ENCODE measurements at places on chromosomes 2 and 18.

- DNase-seq = no peak
These were observed 373.3 kb downstream of the IRS1 start for GRCh38 chr2:226426292-226426736.

GRCh38 chr2:238108423-238109183, 8.5 kb downstream of the ESPNL start:
- DNase-seq = no peak

DNA sequence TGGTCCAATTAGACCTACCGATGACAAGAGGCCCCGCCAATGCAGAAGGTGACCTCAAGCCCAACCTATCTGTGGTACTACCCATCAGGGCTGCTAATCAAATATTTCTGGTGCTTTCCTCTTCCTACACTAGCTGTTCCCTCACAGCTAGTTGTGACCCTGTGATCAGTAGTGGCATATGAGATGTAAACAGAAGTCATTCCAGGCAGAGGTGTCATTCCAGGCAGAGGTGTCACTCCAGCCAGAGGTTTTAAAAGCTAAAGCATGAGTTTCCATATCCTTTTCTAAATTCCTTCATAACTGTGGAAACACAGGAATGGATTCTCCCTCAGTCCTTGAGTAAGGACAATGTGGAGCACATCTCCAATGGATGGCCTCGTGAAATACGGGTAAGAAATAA, 110.9 kb upstream of the DNAJC10 start:
- no peak for DNase-seq

- DNase-seq = no peak
These were observed 60.2 kb downstream of the CDCA7 start for GRCh38 chr2:173414823-173415322.

DNA sequence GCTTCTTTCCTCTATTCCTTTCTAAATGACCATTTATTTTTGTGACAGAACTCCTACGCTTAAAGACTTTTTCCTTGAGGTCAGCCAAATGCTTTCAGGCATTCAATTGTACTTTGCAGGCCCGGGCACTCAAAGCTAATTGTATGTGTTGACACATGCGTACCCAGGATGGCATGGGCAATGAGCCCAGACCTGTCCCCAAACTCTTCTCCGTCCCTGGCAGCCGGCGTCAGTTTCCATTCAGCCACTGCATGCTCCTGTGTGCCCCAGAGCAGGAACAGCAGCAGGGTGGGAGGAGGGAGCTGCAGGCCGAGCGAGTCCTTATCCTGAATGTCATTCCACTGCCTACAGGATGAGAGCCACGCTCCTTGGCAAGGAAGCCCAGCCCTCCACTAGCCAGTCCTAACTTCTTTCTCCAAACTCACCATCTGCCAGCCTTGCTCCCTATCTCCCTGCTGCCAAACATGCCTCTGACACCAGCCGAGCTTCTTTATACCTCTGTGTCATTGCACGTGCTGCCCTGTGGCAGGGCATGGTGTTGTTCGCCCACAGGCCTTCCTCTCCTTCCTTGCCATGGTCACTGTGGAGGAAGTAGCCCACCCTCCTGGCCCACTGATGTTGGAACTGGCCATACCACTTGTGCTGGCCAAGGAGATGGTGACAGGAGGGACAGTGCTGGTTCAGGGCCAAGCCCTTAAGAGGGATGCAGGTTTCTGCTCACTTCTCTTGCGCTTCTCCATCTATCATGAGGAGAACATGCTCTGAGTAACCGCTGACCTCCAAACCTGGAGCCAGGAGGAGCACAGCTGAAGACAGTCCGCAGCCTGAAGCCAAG, 116.9 kb upstream of the FHL2 start:
- DNase-seq = no peak

DNA sequence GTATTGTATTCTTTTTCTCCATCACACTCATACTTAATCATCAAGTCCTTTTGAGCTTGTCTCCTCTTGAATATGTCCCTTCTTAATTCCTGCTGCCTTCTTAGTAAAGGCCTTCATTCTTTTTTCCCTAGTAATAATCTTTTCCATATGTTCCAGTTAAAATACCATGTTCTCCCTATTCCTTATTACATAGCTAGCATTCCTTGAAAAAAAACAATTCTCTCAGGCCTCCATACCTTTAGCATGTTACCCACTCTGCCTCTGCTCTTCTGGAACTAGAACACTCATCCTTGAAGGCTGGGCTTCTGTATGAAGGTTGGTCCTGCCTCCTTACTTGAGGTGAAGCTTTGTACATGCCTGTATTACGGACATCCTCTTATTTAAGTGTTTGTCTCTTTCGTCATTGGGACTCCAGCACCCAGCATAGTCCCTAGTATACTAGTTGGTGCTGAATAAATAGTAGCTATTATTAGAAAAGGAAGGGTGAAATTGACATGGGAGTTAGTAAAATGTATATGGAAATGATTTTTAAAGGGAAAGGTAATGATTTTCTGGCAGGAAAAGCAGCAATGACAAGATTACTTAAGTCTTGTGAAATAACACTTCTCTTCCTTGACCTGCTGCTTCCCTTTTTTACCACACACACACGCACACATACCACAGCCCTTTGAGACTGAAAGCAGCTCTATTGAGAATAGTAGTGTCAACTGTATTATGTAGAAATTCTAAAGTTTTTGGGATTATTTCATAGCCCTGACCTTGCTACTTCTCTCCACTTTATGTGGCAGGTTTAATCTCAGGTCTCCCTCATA, 45.6 kb downstream of the REL start:
- no peak for DNase-seq

GRCh38 chr2:229445501-229446211, 174.6 kb upstream of the PID1 start:
- DNase-seq = no peak

DNA sequence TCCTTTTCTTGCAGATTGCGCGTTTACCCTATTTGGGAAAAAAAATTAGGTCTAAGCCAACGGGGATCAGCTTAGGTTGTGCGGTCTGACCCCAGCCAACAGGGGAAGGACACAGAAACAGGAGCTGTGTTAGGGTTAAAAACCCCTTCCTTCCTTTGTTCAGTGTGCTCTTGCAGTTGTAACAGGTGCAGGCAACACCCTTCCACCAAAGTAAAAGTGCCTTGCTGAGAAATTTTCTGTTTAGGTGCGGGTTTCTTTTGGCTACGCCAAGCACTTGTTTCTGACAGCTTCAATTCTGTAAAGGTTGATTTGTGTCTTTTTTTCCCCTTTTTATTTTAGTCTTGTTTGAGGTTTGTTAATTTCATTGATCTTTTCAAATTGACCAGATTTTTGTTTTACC, 92.5 kb downstream of the PTPN4 start:
- no peak for DNase-seq

GRCh38 chr2:241228081-241228859, 39.8 kb downstream of the ANO7 start:
- DNase-seq = no peak

DNA sequence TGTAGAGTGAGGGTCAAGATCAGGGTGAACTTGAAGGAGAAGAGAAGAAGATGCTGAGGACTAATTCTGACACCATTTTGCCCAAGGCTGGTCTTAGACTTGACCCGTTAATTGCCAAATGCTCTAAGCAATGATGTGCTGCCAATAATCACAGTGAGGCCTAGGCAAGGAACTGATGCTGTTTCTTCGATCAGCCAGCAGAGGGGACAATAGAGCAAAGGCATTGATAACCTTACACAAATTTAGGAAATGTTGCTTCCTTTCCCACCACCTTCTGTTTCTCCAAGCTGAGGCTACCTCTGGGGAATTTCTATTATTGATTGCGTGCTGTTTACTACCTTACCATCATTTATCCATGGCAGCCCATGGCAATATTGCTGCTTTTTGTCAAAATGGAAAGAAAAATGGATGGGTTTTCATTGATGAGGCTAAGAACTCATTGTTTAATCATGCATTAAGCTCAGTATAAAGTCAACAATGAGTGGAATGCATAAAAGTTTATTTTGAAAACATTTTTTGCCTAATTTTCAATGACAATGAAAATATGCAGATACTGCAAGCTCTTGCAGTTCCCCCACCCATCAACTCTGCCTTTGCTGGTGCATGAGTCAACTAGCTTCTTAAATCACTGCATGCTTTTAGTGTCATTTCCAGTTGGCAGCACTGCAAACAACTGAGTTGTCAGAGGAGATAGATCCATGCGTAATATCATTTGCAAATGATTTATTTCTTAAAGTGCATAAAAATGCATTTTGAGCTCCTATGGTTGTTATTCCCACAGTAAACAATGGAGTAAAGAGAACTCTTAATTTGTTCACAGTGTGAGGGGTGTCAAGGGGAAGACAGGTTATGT, 116.4 kb upstream of the NYAP2 start:
- DNase-seq = no peak

GRCh38 chr2:54303631-54304030, 47.6 kb upstream of the TSPYL6 start:
- no peak for DNase-seq

Measured in progenitor cell of endocrine pancreas (in vitro differentiated cells).